ENCODE measurements at places on chromosomes 11 and 22.

DNA sequence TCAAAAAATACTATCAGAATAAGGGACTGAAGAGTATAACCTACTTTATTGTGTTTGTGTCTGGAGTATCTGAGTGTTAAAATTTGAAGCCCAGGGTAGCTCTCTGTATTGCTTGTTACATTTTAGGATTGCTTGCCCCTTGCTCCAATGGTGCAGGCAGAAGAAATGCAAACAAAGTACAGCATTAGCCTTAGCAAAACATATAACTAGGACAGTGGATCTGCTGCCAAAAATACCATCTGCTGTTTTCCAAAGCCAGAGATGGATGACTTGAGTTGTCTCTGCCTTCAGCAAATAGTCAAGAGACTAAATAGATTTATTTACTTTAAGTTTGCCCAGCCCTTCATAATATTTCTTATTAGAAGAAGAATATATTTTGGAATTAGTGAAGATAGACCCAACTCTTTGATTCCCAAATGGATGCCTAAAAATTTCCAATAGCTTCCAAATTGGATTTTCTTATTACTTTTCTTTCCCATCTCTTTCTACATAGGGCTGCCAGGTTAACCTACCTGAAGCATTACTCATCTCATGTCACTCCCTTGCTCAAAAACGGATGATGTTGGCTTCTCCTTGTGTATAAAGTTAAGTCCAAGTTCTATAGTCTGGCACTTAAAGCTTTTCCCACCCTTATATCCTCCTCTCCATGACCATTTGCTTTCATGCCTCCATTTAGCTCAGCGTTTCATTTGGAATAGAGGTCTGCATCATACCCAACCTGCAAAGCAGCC lies 66.3 kb downstream of the LDLRAD3 start:
- DNase-seq: no peak

DNA sequence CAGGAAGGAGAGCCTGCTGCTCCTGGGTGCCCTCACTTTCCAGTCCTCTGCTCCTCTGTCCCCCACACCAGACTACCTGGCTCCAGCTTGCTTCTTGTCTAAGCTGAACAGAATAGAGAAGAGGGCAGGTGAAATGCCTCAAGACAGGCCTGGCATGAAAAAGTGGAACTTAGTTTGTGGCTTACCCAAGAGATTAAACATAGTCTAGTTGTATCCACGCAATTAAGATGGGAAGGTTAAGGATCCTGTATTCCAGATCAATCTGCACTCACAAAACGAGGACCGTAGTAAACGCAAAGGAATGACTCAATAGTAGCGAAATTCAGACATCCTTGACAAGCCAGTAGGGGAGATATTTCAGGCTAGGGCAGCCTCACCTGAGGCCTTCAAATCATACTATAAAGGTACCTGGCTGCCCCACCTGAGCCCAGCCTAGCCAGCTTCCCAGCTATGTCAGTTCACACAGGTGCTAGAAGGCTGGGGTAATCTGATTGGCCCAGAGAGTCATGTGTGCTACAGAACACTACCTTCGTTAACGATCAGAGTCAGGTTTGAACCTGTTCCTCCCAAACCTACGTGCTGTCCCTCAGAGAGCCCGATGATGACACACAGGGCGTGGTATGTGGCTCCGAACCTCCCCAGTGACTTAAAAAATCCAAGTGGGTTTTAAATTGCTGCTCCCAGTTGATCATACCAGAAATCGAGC lies 46.5 kb downstream of the AHNAK start:
- DNase-seq: no peak

GRCh38 chr11:124583781-124584180 lies 14.0 kb downstream of the OR8A1 start:
- no peak for DNase-seq

DNA sequence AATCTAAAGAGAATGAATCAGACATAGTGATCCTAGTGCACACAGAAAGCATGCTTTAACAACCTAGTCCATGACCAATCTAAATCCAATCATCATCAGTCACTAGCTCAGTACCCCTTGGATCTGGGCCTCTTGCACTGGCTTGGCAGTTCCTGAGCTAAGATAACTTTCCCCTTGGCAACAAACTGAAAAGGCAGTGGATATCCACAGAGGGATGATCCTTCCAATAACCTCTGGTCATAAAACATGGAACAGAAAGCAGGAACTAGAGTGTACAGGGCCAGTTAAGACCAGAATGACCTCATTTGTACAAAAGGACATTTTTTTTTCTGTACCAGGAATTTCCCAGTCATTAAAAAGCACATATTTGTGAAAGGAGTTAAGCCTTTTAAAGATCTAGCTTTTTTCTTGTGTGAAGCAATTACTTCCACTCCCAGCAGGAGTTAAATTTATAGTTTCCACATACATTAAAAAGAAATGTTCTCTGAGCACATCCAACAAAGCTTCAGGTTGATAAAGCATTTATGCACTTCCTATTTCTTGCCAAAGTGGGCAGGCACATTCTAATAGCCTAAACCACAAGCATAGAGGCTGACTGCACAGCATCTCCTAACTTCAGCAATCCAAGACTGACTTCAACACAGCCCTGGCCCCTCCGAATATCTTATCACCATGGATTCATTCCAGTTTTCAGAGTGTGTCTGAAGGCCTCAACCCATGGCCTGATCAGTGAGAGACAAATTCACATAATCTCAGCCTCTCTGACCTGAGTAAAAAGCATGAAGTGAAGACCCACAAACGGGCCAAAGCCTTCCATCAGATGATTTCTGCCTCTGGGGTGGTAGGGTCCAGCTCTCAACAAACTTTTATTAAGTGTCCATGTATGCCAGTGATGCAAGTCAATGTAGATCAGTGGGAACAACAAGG lies 29.9 kb downstream of the GUCY1A2 start:
- no peak for DNase-seq

DNA sequence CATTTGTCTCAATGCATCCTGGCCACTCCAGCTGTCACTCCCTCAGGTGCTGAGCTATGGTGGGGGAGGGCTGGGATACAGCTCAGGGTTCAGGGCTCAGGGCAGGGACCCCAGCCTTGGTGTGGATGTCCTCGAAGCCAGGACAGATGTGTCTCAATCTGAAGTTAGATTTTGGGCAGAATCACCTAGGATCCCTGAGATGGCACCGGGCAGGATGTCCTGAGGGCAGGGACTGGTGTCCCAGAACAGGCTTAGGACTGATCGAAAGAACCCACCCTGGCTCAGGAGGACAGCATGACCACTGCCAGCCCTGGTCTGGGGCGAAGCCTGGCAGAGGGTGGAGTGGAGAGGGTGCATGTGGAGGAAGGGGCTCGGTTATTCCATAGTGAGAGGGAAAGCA lies 96.8 kb upstream of the THY1 start:
- no peak for DNase-seq

GRCh38 chr11:57056735-57057134 lies 68.0 kb downstream of the OR5AK2 start:
- DNase-seq: no peak

- no peak for DNase-seq
Measured at GRCh38 chr11:93735627-93736026, 5.7 kb downstream of the TAF1D start.

GRCh38 chr11:20068691-20069090 lies 91.6 kb downstream of the DBX1 start:
- no peak for DNase-seq

DNA sequence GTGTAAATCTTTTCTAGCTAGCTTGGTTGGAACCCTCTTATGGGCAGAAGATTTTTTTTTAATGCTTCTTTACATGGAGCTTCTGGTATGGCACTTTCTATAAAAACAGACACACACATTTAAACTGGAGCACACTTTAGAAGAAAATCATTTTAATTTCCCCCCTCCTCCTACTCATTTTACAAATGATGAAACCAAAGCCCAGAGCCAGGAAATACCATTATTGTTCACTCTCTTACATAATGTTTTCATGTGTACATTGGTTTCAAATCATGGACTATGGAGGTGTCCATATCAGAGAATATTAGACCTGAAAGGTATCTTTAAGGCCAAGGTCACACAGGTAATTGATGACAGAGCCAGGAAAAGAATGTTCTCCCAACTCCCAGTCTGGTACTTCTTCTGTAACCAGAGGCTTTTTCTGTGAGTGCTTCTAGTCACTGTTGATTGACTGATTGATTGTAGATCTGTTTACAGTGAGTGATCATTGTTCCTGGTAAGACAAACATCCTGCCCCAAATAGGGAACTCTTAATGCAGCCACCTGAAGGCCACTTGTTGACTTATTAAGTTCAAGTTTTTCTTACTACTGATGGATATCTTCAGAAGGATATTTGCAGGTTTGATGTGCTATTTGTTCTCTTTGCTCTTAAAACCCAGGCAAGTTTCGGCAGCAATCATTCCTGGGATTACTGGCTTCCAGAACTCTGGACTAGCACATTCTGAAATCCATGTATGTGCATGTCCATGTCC lies 26.8 kb upstream of the ME3 start:
- no peak for DNase-seq

DNA sequence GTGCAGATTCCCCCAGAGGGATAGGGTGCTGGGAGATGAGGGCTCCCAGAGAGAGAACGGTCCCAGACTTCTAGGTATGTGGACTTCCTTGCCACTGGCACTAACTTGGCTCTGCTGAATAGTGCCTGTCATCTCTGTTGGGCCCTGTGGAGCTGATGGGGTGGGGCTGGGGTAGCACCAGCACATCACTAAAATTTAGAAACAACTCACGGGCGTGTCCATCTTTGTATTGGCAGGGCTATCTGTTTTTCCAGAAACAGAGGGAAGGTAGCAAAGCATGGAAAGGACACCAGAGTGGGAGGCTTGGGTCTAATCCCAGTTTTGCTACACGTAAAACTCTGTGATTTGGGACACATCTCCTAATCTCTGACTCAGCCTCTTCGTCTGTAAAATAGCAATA lies 25.8 kb downstream of the SWAP70 start:
- no peak for DNase-seq

- DNase-seq: no peak
Measured at GRCh38 chr11:14334893-14335292, 24.1 kb downstream of the RRAS2 start.

GRCh38 chr11:6127881-6128280 lies 20.4 kb downstream of the OR56B4 start:
- no peak for DNase-seq

- DNase-seq: no peak
Measured at GRCh38 chr11:8810540-8811301, 100.3 kb upstream of the AKIP1 start.

GRCh38 chr22:31106001-31106571 lies 1.3 kb downstream of the SELENOM start:
- no peak for DNase-seq

DNA sequence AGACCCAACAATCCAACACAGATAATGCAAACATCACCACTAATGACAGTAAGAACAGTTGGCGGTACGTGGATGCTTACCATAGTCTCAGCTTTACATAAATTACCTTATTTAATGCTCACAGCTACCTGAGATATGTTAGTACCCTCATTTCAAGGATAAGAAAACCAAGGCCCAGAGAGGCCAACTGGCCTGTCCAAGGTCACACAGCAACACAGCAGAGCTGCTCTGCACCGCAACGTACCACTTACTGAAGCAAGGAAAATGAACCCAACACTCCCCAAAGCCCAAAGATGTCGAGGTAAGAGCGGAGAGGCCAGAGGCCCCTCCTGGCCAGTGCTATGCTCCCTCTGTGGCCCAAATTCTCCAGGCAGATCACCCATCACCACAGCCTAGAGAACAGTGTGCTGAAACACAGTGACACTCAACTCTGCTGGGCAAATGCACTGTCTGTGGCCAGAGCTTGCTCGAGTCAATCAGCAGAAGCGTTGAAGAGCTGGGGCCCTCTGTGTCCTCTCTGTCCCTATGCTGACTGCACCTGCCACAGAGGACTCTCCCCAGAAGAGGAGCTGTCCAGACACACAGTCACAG lies 14.0 kb downstream of the SHANK2 start:
- no peak for DNase-seq

DNA sequence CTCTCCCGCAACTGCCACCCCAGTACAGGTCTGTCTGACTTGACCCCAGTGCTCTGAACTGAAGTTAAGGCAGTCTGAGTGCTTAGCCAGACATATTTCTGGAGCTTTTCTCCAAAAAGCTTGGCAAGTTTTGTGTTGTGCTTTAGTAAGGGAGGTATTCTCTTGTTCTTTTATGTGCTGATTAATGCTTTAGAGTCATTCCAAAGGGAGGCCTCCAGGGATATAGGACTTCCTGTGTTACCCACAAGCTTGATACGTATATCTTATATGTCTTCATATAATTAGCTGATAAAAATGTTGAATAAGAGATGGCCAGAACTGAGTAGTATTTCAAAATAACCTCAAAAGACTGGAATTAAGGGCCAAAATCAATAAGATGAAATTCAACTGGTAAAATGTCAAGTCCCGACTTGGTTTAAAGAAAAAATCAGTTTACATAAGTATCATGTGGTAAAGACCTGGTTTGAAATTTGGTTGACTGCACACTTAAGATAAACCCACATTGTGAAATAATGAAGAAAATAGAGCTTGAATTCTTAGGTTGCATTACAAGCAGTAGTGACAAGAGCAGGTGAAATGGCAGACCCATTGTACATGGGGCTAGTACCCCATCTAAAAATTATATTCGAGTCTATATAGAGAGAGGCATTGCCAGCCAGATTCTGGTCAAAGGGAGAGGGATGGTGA lies 226.9 kb downstream of the SNX19 start:
- DNase-seq: no peak

- no peak for DNase-seq
Measured at GRCh38 chr11:123434262-123434661, 4.2 kb downstream of the GRAMD1B start.

DNA sequence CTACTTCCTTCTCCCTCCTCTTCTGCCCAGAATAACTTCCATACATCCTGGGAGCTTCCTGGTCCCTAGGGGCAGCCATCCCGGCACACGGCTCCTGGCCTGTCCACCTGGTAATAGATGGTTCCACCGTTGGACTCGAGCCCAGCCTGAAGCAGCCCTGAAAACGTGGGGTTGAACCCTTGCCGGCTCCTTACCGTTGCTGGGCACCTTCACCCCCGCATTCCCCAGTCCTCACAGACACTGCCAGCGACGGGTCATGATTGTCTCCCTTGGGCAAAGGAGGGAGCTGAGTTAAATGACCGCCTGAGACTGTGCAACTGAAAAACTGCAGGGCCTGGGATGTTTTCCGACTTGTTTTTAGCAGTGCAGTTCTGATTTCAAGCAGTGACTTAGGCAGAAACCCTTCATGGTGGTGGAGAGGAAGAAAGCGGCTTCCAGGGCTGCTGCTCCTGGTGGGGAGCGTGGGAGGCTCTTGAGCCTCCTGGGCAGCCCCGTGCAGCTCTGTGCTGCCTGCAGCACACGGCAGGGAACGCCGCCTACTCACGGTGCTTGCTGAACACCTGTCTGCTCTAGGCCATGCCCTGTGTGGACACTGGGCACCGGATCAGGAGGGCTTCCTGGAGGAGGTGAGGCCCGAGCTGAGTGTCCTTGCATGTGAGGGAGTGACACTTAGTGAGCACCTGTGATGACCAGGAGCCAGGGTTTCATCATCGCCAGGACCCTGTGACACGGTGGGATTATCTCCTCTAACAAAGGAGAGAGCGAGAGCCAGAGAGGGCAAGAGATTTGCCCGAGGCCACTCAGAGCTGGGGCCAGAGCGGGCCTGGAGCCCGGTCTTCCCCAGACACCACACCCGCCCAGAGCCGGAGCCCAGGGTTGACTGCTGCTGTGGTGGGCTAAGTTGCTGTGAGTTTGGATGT lies 77.4 kb downstream of the FBLN1 start:
- DNase-seq: no peak
